HS-27A (cell line): ENCODE measurements at places on chromosomes 16 and 17.

DNA sequence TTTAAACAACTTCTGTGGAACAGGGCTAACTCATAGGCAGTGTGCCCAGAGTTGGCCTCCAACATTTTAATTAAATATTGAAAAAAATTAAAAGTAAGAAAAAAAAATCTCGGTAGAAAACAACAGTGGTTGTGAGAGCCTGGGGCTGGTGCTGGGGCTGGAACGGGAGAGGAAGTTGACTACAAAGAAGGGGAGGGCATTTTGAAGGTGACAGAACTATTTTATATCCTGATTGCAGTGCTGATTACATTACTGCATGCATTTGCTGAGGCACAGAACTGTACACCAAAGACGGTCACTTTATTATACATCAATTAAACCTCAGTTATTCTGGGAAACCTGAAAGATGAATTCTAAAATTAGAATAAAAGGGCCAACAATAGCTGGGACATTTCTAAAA is 142.5 kb downstream of the PARN start:
- no peak for DNase-seq

GRCh38 chr16:50960517-50961202 is 190.4 kb downstream of the SALL1 start:
- no peak for DNase-seq

- no peak for DNase-seq
Observed at GRCh38 chr16:48101069-48101674, 54.6 kb downstream of the ABCC12 start.

GRCh38 chr17:1577583-1578013 is 15.0 kb upstream of the PITPNA start:
- no peak for DNase-seq

DNA sequence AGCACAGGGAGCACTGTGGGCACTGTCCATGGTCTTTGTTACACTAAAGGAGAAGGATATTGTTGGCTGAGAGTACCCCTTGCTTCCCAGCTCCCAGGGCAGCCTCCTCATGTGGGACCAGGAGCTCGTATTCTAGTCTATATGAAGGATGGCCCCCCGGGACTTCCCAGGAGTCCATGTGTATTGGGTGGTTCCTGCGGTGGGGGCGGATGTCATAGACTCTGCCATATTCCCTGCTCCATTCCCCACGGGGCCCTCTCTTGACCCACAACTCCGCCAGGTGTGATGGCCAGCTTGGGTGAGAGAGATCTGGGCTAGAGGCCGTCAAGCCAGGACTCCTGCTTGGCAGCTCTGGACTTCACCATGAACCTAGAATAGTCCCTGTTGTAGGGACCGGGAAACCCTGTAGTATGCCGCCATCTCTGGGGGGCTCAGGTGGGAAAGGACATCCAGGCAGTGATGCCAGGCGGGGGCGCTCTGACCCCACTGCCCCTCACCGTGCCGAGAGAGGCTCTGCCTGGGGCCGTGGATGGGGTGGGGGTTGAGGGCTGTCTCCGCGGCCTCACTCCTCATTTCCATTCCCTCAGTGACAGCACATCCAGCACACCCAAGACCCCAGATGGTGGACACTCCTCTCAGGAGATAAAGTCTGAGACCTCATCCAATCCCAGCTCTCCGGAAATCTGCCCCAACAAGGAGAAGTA is 37.8 kb downstream of the OR1D5 start:
- no peak for DNase-seq

- no peak for DNase-seq
Observed at GRCh38 chr16:24999088-24999670, 16.0 kb downstream of the ARHGAP17 start.

- DNase-seq = no peak
Observed at GRCh38 chr17:63768433-63768832, 5.0 kb downstream of the CCDC47 start.

GRCh38 chr17:73787076-73788059 is 143.1 kb upstream of the SDK2 start:
- DNase-seq = no peak

GRCh38 chr17:32931686-32932085 is 3.7 kb downstream of the TMEM98 start:
- DNase-seq = no peak

GRCh38 chr16:58882292-58882691 is 148.2 kb upstream of the GOT2 start:
- DNase-seq = no peak
